ENCODE measurements at places on chromosomes 12 and 14. TPM values are rescaled to one million over a fixed set of nuclear protein-coding genes. Genes with fewer than 3 reads are reported as not detected.

PLCZ1 gene
- total RNA-seq = not detected

AP5M1 gene
- 15.2 TPM for total RNA-seq

KLHDC1 gene
- 5.4 TPM for total RNA-seq

RNASE1 gene
- not detected for total RNA-seq

BTG1 gene
- 13.4 TPM for total RNA-seq

MRPL52 gene
- 40.8 TPM for total RNA-seq

KRT78 gene
- total RNA-seq = not detected

PLEKHH1 gene
- 0.33 TPM for total RNA-seq

EIF4B gene
- 1,819 TPM for total RNA-seq

SAMD15 gene
- 0.33 TPM for total RNA-seq

FGD4 gene
- 2.3 TPM for total RNA-seq

CBLN3 gene
- 5.3 TPM for total RNA-seq

MMAB gene
- 56.1 TPM for total RNA-seq

NFATC4 gene
- total RNA-seq = 59.9 TPM

MGAT4C gene
- under 0.01 TPM for total RNA-seq

DAAM1 gene
- total RNA-seq = 15.5 TPM

CLEC1B gene
- total RNA-seq = not detected

AKAP6 gene
- total RNA-seq = 10.9 TPM

TDRD9 gene
- 0.50 TPM for total RNA-seq

FAIM2 gene
- total RNA-seq = 3.6 TPM

CPNE6 gene
- not detected for total RNA-seq

PTPRO gene
- total RNA-seq = 0.33 TPM

GNS gene
- 249 TPM for total RNA-seq

PAN2 gene
- 18.5 TPM for total RNA-seq

CFAP251 gene
- 7.9 TPM for total RNA-seq

FBXO34 gene
- 23.4 TPM for total RNA-seq

INHBC gene
- not detected for total RNA-seq

FBRSL1 gene
- total RNA-seq = 2.1 TPM

NOPCHAP1 gene
- 12.2 TPM for total RNA-seq

RIMKLB gene
- total RNA-seq = 13.0 TPM

KRT83 gene
- not detected for total RNA-seq

ACOT4 gene
- 1.7 TPM for total RNA-seq

SRRM4 gene
- total RNA-seq = not detected

ESPL1 gene
- 0.26 TPM for total RNA-seq

NR1H4 gene
- total RNA-seq = not detected

TAS2R20 gene
- total RNA-seq = 2.1 TPM

LARP4 gene
- total RNA-seq = 33.9 TPM

SERPINA9 gene
- not detected for total RNA-seq

FOXM1 gene
- total RNA-seq = 7.3 TPM

LAG3 gene
- total RNA-seq = 0.26 TPM

AMDHD1 gene
- total RNA-seq = 0.33 TPM

TCL1B gene
- total RNA-seq = not detected

LTBP2 gene
- total RNA-seq = 243 TPM

HOXC12 gene
- not detected for total RNA-seq

LHX5 gene
- total RNA-seq = not detected

TWF1 gene
- 167 TPM for total RNA-seq

RD3L gene
- total RNA-seq = not detected

CDH24 gene
- 5.6 TPM for total RNA-seq

ASIC1 gene
- total RNA-seq = 1.8 TPM

KRT2 gene
- total RNA-seq = not detected

TAS2R8 gene
- not detected for total RNA-seq

All from fibroblast of lung (primary cell).